ENCODE measurements at places on chromosomes 1 and 21.
A peak's percentile ranks its signal among the peaks of the same experiment; 100 is the strongest.

DNA sequence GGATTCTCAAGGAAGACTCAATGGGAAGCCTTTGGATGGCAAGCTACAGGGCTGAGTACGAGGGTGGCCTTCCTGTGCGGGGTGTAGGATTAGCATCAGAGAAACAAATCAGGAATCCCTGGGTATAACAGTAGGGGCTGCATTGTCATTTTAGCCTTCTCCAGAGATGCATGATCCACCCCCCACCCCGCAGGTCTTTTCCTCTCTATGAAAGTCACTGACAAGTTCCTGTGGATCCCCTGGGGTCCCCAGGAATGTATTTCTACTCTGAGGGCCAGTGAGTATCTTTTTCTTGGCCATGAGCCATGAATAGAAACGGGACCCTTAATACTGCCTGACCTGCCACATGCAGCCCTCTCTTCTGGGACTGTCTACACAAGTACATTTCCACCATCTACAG lies 473.0 kb upstream of the VAMP3 start:
- no peak for DNase-seq

DNA sequence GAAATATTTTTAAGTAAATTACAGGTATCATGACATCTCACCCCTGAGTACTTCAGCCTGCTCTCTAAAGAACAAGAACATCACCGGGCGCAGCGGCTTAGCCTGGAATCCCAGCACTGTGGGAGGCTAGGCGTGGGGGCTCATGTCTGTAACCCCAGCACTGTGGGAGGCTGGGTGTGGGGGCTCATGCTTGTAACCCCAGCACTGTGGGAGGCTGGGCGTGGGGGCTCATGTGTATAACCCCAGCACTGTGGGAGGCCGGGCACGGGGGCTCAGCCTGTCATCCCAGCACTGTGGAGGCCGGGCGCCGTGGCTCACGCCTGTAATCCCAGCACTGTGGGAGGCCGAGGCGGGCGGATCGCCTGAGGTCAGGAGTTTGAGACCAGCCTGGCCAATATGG lies 7.7 kb upstream of the CDK11B start:
- DNase-seq, result no peak

DNA sequence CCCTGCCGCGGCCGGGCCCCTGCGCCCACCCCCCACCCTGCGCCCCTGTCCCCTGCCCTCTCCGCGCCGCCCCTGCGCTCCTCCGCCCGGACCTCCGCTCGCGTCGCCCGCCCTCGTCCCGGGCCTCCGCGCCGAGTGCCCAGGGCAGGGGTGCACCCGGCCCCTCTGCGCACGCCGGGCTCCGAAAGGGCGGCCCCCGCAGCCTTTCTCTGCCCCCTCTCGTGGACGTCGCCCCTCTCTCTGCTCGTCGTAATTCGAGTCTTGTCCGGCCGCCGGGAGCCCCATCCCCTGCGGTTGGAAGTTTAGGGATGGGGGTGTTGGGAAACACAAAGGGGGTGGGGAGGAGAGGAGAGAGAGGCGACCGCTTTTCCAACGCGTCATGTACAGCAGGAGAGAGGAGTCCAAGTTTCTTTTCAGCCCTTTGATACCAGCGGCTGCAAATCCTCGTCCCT lies 407 bp downstream of the GALNT2 start:
- no peak for DNase-seq

DNA sequence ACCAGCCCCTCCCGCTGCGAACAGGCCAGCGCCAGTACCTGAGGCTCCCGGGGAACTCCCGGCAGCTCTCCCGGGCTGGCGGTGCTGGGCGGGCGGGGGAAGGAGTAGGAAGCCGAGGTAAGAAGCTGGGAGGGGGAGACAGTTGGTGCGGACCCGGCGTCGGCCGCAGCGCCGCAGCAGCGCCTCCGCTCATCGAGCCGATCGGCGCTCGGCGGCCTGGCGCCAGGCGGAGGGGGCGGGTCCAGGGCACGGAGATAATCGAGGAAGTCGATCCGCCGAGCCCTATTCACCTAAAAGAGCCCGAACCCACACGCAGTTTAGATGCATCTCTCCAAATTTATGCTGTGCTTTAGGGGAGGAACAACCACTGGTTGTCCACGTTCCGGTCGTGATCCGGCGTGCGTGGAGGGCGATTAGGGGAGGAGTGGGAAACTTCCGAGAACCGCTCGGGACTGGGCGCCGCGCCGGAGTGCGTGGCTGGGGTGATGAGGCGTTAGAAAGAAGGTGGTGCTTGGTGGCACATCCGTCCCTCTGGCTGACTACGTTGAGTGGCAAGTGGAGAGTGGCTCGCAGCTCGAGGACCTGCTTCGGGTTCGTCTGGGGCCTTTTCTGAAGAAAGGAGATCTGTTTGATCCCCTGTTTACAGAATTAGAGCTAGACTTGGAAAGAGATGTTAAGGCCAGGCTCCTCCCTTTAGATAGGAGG lies at the start of gene VAMP4:
TSS of gene VAMP4 (minus strand) at position 194 of the 705 bp plus-strand sequence. CDS start 3,651 bp downstream, outside the sequence.
- peak; percentile 84 for DNase-seq

GRCh38 chr1:55129194-55129728 lies 85.9 kb downstream of the USP24 start:
- no peak for DNase-seq

DNA sequence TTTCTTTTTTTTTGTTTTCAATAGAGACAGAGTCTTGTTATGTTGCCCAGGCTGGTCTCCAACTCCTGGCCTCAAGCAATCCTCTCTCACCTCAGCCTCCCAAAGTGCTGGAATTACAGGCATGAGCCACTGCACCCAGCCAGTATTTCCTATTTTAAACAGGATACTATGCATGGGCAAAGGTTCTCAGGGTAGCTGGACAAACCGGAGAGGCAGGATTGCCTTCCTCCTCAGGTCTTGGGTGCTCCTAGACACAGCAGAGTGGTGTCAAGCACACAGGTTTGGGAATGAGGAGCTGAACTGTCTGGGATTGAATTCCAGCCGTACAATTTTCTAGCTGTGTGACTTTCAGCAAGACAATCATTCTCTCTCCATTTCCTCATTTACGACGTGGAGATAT lies 22.9 kb upstream of the HNRNPU start:
- DNase-seq, result no peak

DNA sequence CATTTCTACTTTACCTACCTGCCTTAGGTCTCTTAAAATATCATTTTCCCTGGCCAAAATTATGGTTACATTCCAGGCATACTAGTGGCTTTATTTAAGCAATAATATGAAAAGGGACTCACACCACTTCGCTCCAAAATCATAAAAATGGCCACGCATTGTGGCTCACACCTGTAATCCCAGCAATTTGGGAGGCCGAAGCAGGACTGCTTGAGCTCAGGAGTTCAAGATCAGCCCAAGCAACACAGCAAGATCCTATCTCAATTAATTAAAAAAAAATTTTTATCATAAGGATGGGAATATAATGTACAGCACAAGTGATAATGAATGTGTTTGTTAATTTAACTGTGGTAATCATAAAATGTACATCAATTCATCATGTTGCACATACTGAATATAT lies 65.4 kb downstream of the ARID4B start:
- no peak for DNase-seq

DNA sequence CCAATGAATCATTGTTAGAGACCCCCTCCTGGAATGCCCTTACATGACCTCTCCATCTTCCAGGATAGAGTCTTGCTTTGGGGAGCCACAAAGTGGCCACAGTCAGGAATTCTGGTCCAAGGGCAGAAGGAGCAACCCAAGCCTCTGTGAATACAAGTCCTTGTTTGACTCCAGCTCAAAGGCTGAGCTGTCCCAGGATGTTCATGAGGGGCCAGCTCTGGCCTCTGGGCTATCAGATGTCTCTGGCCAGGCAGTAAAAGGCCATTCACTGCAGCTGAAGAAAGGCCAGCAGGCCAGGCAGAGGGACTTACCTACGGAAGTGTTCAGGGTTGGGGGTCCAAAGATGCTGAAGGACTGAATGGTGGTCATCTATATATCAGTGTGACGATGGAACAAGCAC lies 98.3 kb upstream of the IPO9 start:
- no peak for DNase-seq

GRCh38 chr1:29949676-29950075 lies 713.4 kb downstream of the PTPRU start:
- no peak for DNase-seq

DNA sequence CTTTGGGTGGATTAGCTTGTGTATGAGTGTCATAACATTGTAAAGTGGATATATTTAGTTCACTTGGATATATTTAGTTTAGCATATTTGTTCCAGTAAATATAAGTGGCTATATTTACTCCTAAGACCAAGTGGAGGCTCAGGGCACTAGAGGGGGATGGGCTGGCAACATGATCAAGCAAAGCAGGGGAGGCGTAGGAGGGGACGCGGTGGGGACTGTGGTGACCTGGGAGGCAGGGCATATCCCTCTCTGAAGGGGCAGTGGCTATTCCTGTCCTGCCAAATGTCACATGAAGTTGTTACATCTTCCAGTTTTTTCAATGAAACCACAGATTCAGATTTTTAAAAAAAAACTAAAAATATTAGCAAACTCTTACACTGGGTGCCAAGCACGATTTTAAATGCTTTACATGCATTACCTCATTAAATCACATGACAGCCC lies 51.9 kb upstream of the EDN2 start:
- no peak for DNase-seq

Measured in activated T-cell treated with anti-CD3 and anti-CD28 coated beads for 24 hours (primary cell).